ENCODE measurements at places on chromosomes 3 and 15.

DNA sequence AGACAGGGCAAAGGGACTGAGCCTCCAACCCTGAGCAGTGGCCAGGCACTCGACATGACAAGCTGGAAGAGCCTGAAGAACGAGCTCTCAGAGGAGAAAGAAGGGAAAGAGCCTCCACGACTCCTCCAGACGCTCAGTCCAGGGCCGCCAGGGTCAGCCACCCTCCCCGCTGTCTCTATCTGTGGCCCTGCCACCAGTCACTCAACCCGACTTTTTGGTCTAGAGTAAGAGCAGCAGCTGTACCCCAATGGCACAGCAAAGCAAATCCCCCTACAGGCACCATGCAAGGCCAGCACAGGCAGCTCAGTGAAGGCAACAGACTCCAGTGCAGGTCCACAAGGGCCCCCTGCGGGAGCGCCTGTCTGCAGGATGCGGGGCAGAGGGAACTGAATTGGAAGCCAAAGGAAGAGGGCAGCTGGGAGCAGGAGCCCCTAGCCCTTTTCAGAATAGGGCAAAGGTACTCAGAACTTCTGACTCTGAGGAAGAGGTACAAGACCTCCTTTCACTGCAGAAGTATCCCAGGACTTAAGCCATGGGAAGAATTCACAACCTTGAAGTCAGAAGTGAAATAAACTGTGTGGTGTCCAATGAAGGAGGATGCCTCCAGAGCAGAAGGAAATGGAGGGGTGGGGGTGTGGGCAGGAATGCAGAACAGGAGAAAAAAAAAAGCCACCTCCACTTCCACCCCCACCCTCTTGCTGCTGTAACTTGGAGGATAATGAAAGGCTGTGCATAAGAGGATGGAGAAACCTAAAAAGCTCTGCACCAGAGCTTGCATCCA lies 8.5 kb upstream of the GRAMD2A start:
- no peak for DNase-seq

DNA sequence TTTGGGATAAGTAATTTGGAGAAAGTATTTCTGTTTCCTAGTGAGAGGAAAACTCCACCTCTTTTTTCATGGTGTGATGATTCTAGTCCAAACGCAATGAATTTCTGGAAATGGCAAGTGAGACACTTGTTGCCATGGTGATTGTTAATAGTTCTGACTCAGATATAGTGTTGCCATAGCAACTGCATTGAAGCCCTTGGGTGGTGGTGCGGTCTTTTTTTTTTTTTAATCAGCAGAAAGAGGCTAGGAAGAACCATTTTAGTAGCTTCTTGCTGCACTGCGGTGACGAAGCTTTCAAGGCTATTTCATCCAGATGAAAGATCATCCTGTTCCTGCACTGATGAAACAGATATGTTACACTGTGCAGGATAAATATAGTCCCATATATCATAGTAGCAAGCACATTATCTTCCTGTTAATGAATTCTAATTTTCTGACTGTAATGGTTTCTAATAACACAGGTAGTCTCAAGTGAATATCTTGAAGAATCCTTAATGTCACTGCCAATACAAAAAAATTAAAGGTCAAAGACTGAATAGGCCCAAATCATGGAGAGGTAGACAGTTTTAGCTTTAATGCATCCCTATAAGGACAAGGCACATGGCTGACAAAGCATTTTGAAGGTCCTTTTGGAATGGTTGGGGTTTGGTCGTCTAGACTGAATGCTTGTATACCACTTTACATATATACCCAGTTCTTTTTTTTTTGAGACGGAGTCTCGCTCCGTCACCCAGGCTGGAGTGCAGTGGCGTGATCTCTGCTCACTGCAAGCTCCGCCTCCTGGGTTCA lies 125.1 kb upstream of the ZBTB20 start:
- no peak for DNase-seq

GRCh38 chr3:11651900-11652299 lies 8.2 kb upstream of the VGLL4 start:
- no peak for DNase-seq

GRCh38 chr3:174355505-174355904 lies 503.6 kb upstream of the NAALADL2 start:
- no peak for DNase-seq

DNA sequence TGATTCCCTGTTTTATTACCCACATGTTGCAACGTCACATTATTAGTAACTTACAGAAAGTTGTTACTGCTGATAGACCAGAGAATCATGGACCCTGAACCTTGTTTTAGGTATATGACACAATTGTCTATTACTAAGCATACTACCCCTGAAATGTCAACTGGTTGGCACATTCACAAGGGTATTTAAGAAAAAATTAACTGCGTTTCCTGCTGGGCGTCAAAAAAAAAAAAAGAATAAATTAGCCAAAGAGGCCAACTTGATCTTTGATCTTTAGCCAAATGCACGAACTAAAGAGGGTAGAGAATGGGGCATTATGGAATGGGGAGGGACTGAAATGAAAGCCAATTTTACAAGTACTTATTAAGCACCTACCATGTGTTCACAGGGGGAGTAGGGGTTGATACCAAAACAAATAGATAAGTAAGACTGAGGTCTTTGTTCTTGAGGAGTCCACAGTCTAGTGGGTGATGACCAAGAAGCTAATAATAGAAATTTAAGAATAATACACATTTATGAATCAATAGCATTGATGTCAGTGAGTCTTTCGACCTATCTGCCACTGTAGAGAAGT lies 17.8 kb upstream of the MUC13 start:
- DNase-seq: no peak

- DNase-seq: no peak
Observed at GRCh38 chr3:126117212-126117611, 33.3 kb upstream of the SLC41A3 start.

DNA sequence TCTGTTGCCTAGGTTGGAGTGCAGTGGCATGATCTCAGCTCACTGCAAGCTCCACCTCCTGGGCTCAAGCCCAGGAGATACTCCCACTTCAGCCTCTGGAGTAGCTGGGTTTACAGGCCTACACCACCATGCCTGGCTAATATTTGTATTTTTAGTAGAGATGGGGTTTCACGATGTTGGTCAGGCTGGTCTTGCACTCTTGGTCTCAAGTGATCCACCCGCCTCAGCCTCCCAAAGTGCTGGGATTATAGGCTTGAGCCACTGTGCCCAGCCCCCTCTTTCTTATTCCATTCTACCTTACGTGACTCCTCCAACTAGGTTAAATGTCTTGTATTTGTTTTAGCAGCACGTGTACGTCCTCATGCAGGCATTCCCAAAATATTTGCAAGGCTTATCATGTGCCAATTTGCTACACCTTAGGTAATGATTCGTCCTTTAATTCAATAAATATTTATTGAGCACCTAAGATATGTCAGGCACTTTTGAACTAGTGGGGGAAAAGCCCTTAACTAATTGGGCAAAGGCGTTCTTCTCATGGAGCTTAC lies 14.9 kb upstream of the MAGI1 start:
- no peak for DNase-seq

GRCh38 chr3:42705058-42705767 lies 2.6 kb upstream of the HHATL start:
- DNase-seq: no peak

- DNase-seq: no peak
Observed at GRCh38 chr3:184868477-184868876, 56.5 kb downstream of the VPS8 start.

DNA sequence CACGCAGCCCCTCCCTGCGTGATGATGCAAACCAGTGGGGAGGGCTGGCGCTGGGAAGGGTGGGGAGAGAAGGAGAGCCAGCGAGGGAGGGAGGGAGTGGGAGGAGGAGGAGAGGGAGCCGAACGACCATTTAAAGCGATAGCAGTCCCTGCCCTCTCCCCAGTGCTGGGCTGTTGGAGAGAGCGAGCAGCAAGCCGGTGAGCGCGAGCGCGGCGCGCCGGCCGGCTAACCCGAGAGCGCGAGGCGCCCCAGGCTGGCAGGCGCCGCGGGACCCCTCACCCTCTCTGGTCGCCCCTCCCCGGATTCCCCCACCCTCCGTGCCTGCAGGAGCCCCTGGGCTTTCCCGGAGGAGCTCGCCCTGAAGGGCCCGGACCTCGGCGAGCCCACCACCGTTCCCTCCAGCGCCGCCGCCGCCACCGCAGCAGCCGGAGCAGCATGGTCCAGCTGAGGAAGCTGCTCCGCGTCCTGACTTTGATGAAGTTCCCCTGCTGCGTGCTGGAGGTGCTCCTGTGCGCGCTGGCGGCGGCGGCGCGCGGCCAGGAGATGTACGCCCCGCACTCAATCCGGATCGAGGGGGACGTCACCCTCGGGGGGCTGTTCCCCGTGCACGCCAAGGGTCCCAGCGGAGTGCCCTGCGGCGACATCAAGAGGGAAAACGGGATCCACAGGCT lies at the start of gene GRM7:
Gene GRM7 (plus strand): TSS at position 162 of the 671 bp plus-strand sequence.
- no peak for DNase-seq

GRCh38 chr3:10560060-10560861 lies 54.9 kb upstream of the ATP2B2 start:
- no peak for DNase-seq

DNA sequence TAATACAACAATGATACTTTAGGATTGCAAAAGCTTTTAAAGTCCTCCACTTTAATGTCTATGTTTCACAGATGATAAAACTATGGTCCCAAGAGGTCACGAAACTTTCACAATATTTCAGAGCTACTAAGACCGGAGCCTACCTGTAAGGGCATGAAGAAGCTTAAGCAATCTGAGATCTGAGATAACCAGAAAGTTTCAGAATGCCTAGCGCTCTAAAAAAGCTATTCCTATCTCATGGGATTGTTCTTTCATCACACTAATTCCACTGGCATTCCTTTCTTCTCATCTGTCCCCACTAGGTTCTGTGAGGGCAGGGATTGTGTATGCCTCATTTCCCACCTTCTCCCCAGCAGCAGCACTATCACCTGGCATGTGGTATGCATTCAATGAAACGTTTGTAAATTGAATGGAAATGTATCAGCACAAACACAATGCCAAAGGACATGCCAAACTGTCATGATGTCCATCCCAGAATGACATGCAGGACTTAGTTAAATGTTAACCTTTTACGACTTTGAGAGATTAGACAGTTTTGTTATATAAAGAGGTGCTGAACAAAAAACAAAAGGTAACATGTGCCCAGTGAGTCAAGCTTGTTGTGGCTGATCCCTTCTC lies 104.7 kb upstream of the NR2F2 start:
- DNase-seq: no peak
